DMS79 treated with DMSO at 0.1 percent for 48 hours (cell line): ENCODE measurements at places on chromosomes 1 and 21.

GRCh38 chr1:226681652-226682493, 57.2 kb downstream of the ITPKB start:
- no peak for DNase-seq

- DNase-seq: no peak
These were observed 46.5 kb upstream of the COL6A2 start for GRCh38 chr21:46051379-46051770.

- no peak for DNase-seq
These were observed 18.0 kb upstream of the PRDM15 start for GRCh38 chr21:41897047-41897669.

DNA sequence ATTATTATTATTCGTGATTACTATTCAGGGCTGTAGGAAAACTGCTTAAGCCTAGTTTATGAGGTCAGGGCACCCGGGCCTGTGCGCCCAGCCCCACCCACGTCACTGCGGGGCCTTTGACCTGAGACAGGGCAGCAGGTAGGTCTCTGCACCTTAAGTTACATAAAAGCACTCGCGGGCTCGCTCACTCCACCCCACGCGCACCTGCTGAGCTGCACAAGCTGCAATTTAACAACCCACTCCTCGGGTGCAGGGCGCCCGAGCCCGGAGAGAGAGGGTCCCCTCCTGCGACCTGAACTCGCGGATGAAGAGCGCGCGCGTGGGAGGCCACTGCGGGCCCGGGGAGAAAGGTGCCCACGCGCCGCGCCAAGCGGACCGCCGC, 477 bp downstream of the ICMT start:
- DNase-seq: no peak

DNA sequence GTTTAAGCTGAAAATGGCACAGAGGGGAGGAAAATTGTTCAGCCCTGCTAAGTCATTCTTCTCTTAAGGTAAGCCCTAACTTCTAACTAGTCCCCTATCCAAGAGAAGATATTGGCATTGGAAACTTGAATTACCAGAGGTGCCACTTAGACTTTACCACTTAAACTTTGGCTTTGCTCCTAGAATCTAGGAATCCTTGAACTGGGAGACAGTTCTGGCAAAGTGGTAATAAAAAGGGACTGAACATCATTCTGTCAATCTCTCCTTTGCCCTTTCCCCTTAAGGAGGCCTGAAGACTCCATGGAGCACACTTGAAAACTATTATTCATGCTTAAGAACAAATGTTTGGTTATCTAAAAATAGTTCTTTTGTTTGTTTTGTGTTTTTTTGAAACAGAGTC, 8.4 kb downstream of the ATP1A4 start:
- peak; percentile 99 for DNase-seq

- no peak for DNase-seq
These were observed 143.6 kb upstream of the CD34 start for GRCh38 chr1:208054485-208054884.

- DNase-seq: no peak
These were observed 83.2 kb upstream of the PAPPA2 start for GRCh38 chr1:176379626-176380339.

GRCh38 chr1:8274352-8274751, 43.6 kb upstream of the SLC45A1 start:
- no peak for DNase-seq

DNA sequence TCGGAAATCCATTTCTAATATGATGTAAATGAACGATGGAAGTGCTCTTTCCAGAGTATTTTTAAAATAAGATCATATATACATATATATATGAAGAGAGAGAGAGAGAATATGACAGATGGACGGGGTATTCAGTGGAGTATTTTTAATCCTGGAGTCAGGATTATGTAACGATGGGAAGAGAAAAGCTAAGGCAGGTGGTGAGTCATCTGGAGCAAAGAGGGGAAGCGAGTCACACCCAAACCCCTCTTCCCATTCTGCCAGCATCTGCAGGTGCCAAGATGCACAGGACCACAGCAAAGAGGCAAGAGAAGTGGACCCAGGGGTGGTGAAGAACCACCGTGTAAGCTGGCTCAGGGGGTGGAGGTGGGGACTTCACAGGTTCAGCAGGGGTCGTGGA, 102.7 kb upstream of the GRIK3 start:
- DNase-seq: peak; percentile 54

DNA sequence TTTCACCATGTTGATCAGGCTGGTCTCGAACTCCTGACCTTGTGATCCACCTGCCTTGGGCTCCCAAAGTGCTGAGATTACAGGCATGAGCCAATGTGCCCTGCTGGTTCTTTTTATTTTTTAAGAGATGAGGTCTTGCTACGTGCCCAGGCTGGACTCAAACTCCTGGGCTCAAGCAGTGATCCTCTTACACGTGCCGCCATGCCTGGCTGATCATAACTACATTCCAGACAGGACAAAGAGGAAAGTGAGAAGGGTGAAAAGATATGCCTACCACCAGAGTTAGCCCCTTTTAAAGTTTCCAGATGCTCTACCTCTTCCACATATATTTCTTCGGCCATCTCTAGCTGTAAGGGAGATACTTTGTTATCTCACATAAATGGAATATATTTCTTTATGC, 79.7 kb upstream of the SOX13 start:
- no peak for DNase-seq

GRCh38 chr1:24416666-24417391, 1.2 kb downstream of the NIPAL3 start:
- peak; percentile 83 for DNase-seq

GRCh38 chr1:94527447-94528031, 14.0 kb downstream of the F3 start:
- no peak for DNase-seq

DNA sequence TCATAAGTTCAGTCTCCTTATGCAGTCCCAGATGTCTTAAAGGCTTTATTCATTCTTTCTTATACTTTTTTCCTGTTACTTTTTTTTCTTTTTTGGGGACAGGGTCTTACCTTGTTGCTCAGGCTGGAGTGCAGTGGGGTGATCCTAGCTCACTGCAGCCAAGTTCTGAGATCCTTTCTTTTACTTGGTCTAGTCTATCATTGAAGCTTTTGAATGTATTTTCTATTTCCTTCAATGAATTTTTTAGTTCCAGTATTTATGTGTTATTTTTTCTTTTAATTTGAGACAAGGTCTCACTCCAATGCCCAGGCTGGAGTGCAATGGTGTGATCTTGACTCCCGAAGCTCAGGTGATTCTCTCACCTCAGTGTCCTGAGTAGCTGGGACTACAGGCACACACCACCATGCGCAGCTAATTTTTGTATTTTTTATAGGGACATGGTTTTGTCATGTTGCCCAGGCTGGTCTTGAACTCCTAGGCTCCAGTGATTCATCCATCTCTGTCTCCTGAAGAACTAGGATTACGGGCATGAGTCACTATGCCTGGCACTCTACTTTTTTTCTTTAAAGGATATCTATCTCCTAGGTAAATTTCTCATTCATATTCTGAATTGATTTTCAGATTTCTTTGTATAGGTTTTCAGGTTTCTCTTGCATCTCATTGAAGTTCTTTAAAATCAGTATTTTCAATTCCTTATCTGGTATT, 26.1 kb upstream of the GTF2B start:
- no peak for DNase-seq
